ENCODE measurements at places on chromosomes 7 and 10.

GRCh38 chr7:77830649-77831355 lies 32.2 kb downstream of the PHTF2 start:
- DNase-seq, result no peak

DNA sequence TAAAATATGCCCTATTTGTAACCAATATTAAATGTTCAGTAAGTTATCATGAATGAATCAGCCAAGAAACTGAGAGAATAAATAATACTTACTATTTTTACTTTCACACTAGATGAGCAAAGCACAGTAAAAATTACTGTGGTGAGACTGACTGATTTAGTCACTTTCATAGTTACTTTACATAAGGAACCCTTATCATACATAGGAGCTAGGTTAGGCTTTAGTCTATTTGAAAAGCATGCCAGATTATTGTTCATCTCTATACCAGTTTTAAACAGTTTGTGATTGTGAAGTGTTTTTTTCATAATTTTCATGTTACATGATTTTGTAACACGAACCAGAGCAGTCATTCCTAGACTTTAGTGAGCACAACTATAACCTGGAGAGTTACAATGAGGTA lies 80.7 kb upstream of the MAGI2 start:
- no peak for DNase-seq

DNA sequence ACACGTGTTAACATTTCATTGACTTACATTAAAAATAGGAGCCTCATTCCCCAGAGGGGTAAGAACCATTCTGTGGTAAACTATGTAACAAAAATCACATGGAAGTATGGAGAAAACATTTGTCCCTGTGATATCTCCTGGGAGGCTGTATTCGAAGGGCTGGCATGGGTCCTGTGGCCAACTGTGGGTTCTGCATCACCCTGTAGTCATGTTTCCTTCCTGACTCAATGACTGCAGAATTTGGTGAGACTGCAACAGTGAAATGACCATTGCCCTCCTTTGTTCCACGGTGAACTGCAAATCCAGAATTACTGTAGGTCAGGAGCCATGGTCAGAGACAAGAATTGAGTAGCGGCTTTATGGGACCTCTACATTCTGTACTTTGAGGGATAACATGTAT lies 3.6 kb upstream of the ZEB1 start:
- no peak for DNase-seq

DNA sequence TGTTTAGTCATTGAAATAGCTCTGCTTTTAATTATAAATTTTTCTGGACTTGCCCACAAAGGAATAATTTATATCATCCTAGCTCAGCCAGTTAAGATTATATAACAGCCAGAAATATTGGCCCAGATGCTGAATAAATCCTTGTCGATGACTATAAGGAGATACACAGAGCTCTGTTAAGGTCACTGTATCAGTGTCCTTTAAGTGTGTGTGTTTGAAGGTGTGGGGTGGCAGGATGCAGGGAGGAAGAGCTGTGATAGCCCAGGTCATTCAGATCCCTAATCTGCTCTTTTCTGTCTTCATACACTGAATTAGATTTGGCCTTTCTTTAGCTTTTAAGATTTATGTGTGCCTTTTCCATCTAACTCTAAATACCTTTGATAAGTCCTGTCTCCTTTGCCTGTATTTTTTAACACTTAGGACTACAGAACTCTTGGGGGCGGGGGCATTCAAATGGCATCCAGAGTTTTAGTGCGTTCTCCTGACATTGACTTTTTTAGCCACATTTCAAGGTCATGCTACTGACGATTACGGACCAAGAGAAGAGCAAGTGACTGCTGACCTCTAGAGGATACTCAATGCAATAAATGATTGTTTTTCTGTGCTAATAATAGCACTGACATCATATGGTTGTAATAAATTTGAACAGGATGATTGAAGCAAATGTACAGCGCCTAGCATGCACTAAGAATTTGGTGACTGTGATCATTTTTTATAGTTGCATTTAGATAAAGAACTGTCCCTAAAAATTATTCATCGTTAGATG lies 172.3 kb downstream of the CACNB2 start:
- no peak for DNase-seq

- DNase-seq, result no peak
Observed at GRCh38 chr7:4663239-4664018, 18.7 kb upstream of the FOXK1 start.

GRCh38 chr10:810351-810846 lies 120.9 kb upstream of the DIP2C start:
- no peak for DNase-seq

- no peak for DNase-seq
Observed at GRCh38 chr7:7672545-7673239, 32.1 kb downstream of the UMAD1 start.

DNA sequence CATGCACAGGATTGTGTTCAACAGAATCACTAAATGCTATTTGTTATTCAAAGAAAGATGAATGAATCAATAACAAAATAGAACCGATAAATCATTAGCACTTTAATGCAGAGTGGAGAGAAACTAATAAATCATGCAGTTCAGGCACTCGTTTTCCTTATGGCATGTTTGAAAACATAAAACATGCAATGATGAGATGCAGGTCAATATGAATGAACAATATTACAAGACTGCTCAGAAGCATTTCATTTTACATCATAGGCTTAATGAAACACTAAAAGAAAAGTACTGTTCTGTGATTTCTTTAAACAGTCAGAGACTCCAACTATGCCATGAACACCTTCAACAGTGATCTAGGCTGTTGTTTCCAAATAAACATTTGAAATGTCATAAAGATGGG lies 158.1 kb upstream of the ETV1 start:
- DNase-seq, result no peak

DNA sequence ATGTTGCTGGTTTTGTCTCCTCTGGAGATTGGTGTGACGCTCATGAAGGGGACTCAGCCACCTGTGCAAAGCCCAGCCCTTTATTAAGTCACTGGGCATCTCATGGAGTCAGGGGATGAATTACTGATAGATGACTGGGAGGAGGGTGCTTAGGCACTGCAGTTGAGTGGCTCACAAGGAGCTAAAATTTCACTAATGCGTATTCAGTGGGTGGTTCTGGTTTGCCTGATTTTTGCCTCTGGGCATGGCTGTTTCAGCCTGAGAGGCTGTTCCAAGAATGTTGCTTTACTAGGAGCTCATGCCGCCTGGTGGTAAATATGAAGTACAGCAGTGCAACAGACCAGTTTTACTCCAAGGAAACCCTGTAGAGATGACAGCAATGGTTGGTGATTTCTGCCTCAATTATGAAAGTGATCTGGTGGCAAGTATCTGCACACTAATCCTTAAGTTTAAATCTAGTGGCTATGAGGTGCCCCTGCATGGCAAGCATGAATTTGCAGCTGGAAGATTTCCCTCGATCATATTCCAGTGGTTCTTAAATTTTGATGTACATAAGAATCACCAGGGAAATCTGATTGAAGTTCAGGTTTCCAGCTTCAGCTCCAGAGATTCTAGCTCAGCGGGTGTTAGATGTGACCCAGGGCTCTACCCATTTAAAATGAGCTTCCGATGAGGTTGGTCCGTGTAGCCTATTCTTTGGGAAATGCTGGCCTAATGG lies 19.9 kb downstream of the ACTA2 start:
- DNase-seq, result peak; percentile 67

- DNase-seq, result no peak
Observed at GRCh38 chr7:39919646-39920045, 30.4 kb upstream of the CDK13 start.

DNA sequence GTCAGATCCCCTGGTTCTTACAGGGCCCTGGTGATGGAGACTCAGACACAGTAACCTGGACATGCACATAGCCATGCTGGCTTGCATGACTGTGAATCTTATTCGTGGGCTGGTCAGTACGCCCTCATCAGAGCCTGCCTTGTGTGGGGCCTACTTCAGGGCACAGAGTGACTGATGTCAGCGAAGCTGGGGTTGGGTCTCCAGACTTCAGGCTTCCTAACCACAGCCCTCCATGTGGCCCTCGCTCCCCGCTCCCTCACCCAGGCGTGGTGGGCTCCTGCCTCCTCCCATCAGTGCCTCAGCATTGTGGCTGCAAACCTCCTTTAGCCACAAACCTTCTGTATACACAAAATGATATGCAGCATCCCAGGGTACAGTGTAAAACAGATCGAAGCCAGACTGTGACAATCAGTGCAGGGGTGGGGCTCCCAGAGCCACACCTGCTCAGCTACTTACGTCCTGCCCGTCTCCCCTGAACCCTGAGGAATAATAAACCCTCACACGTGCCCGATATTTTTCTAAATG lies 7.1 kb upstream of the C10orf105 start:
- no peak for DNase-seq

- peak; percentile 1 for DNase-seq
Observed at GRCh38 chr7:14457568-14458453, 444.7 kb downstream of the DGKB start.

DNA sequence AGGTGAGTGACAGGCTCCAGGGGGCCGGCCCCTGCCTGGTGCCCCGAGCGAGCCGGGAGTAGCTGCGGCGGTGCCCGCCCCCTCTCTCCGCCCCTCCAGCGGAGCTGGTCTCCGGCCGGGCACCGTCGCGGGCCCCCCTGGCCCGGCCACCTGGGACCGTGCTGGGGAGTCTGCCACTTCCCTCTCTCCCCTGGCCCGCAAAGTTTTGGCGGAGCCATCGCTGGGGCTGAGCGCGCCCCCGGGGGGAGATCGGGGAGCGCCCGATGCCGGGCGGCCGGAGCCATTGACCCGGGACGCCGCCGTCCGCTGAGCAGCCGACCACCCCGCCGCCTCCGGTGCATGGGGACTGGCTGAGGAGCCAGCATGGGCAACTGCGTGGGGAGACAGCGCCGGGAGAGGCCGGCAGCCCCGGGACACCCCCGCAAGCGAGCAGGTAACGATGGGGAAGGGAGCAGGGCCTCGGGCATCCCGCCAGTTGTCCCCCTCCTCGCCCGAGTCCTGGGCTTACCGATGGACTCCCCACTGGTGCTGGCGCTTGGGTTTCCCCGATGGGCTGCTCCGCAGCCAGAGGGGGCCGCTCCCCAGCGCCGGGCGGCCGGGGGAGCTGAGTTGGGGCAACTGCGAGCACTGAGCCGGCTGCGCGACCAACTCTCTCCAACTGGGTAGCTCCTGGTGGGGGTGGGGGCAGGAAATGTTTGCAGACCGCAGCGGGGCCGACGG lies at the start of gene UBTD1:
Gene UBTD1, plus strand, starts transcription at position 84 of the 720 bp plus-strand sequence. Its CDS starts 280 bp downstream, at position 364.
- no peak for DNase-seq

GRCh38 chr7:100687751-100688300 lies 6.2 kb downstream of the GIGYF1 start:
- no peak for DNase-seq
